T-cell (primary cell): ENCODE measurements at places on chromosomes 4 and X.
A peak's percentile ranks its signal among the peaks of the same experiment; 100 is the strongest.

GRCh38 chr4:105451346-105451745, 22.5 kb downstream of the PPA2 start:
- DNase-seq = no peak

GRCh38 chr4:111806331-111806730, 338.9 kb upstream of the FAM241A start:
- no peak for DNase-seq

GRCh38 chr4:143559757-143560147, 46.2 kb downstream of the SMARCA5 start:
- DNase-seq = peak; percentile 3

GRCh38 chrX:10172877-10173276, 16.1 kb downstream of the CLCN4 start:
- DNase-seq = no peak

DNA sequence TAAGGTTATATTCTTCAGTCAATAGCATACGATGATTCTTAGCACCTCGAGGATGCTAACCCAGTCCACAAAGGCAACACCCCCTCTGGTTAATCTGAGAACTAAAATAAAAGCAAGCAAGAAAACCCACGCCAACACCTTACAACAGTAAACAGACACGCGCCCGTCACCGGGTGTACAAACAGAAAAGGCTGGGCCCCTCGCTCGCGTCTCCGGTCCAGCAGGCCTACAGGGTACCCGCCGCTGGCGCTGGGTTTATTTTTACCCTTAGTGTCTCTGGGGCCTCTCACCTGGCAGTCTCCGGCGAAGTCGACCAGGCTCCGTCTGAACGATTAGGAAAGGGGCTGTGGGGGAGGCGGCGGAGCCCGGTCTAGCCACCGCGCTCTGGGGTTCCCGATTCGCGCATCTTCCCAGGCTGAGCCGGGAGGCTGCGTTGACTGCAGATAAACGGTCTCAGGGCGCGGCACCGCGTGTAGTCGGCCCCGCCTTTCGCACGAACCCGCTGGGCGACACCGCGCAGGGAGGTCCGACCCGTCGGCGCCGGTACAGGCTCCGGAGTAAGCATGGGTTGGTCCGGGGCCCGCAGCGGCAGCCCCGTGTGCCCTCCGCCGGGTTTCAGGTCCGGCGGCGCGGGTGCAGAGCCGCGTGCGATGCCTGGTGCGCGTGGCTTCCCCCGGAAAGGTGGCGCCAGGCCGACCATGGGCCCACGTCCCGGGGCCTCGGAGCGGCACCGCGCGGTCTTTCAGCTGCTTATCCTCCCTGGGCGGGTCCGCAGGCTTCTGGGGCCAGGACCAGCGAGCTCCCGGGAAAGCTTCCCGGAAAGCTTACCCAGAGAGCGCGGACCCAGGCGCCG, 441 bp downstream of the SLC9B2 start:
- peak; percentile 68 for DNase-seq

DNA sequence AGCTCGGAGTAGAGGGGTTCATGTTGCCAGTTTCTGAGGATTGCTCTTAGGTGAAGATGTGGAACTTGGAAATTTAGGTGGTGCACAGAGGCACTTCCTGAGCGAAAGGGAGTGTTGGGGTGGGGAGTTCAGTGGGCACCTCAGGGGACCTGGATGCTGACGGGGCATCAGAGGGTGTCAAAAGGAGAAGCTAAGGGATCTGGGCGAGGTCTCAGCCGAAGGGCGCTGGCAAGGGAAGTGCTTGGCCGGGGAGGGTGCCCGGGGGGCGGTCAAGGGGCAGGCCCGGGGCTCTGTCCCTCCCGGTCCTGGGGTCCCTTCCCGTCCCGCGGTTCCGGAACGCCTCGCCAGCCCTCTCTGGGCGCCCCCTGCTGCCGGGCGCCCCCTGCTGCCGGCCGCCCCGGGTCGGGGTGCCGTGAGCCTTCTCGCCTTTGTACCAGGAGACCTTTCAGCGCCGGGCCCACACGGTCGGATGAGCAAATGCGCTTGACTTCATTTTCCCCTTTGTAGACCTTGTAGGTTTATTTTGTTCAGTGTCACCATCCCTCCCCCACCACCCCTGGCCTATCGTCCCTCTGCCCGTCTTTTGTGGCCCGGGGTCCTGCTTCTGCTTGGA, 3.0 kb upstream of the PHOX2B start:
- no peak for DNase-seq

DNA sequence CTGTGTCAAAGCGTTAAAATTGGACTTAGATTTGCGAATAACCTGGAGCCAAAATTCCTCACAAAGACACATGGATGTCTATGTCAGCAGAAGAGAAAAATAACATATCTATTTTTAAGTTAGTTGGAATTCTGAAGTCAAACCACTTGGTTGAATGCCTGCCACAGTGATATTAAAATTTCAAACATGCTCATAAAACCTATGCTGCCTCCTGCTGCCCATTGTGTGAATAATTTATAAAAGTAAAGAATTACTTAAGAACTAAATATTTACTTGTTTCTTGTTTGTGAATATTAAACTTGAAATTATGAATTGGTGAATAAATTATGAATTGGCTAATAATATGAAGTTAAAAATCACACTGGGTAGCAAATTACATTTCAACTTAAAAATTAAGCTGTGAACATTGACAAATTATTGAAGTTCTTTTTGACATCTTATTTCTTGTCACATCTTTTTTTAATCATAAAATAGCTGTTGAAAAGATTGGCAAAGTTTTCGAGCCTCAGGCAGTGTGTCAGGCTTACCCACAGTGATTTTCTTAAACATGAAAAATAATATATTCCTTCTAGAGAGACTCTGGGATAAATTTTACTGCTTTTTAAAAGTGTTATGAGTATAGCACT, 35.4 kb downstream of the FABP2 start:
- DNase-seq = peak; percentile 21

- no peak for DNase-seq
These were observed 903.8 kb downstream of the STIM2 start for GRCh38 chr4:27764526-27764837.

DNA sequence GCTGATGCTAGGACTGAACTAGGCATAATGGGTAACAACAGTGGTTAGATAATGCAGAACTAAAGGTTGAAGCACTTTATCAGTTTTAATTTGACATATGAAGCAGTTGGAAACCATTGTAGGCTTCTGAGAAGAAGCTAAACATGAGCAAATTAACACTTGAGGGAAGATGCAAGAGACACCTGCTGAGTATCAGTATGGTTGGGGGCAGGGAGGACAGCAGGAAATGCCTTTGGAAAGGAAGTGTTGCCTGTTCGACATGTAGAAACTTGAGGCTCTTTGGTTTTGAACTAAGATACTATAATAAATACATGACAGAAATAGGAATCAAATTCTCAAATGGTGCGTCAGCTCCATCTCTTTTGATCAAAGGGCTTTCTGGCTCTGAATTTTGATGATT, 115.6 kb downstream of the FHIP1A start:
- DNase-seq = no peak

- DNase-seq = no peak
These were observed 46.7 kb upstream of the BTC start for GRCh38 chr4:74840936-74841509.

- DNase-seq = no peak
These were observed 151.0 kb downstream of the DCTD start for GRCh38 chr4:182765987-182766856.

GRCh38 chrX:132756439-132756838, 202.0 kb downstream of the HS6ST2 start:
- DNase-seq = no peak

DNA sequence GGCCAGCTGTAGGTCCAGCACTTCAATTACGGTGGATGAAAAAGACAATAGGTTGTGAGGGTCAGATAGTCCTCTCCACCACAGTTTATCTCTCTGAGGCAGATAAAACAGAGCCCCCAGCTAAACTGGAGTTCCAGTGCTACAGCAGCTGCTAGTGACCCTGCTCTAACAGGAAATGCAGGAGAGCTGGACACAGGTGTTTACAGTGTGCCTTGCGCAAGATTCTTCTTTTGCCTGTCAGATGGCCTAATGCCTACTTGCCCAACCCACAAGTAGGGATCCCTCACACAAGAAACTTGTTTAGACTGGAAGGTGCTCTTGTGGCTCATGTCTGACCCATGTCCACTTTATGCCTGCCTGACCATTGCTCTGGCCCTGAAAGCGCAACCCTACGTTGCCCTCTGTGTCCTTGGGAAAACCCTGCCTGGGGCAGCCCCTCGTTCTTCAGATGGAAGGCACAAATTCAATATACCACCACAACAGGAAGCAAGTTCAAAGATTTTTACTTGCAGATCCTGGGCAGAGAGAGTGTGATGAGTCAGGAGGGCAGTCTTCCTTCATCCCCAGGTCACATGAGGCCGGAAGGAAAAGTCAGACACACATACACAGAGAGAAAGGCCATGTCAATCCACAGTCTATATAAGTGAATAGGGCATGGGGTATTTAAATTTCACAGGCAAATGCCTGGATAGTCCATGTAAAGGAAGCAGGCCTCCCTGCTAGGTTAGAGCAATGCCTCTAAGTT, 105.1 kb upstream of the ADGRL3 start:
- DNase-seq = no peak

- DNase-seq = no peak
These were observed 40.6 kb downstream of the ARHGAP10 start for GRCh38 chr4:147772459-147772969.

DNA sequence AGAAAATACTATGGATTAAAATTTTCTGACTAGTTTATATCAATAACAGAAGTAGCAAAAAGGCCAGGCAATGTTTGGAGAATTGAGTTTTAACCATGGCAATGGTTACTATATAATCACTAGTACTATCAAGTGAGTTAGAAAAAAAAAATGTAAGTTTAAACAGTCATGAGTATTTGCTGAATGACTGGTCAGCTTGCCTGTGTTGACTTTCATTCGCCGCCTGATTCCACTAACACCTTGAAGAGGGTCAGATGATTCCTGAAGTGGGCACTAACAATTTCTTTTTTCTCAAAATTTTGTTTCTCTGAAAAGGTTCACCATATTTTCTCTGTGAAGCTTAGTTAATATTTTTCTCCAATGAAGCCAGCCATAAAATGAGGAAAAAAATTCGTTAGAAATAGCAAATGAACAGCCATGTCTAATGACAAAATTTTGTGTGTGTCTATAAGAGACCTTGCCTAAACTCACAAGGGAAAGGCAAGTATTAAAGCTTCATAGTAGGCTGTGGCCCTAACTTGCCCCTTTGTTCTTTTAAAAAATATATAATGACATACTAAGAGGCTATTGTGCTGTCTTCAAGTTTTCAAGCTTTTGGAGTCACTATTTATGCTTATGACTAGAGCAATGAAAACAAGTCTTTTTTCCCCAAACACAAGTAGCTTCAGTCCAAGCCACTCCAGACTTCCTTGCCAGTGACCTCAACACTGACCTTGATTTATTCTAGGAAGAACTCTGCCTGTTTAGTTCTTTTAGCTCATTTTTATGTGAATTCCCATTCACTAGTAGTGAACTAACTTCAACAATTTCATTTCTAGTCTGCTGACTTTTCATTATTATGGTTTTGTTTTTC, 18.4 kb upstream of the FHDC1 start:
- no peak for DNase-seq

DNA sequence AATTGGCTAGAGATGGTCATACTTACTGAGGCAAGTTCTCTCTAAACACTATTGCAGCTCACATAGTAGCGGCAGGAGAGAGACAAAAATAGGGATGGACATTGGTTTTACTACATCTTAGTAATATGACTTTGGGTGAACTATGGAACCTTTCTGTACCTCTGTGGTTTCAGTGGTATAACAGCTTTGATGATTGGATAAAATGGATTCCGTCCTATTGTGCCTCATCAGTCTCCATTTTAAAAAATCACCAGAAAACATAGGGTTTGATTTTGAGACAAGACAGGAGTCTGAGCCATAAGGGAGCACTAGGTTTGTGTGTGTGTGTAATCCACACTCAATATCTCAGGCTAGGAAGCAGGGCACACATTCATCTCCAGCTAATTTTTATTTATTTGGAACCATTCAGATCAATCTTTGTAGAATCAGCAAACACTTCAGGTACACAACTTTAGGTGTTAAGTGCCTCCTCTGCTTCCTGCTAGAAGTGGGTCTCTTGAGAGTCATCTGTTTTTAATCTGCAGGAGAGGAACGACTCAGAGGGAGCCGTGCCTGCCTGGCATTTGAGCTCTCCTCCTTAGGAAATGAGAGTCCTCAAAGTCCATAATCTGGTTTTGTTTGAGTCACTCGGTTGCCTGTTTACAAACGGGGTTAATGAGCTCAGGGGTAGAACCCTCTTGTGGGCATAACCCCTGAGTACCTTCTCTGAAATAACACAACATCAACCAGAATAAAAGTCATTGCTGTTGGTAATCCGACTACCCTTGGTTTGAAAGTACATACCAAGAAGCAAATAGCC, 238.5 kb upstream of the BOD1L1 start:
- DNase-seq = no peak

DNA sequence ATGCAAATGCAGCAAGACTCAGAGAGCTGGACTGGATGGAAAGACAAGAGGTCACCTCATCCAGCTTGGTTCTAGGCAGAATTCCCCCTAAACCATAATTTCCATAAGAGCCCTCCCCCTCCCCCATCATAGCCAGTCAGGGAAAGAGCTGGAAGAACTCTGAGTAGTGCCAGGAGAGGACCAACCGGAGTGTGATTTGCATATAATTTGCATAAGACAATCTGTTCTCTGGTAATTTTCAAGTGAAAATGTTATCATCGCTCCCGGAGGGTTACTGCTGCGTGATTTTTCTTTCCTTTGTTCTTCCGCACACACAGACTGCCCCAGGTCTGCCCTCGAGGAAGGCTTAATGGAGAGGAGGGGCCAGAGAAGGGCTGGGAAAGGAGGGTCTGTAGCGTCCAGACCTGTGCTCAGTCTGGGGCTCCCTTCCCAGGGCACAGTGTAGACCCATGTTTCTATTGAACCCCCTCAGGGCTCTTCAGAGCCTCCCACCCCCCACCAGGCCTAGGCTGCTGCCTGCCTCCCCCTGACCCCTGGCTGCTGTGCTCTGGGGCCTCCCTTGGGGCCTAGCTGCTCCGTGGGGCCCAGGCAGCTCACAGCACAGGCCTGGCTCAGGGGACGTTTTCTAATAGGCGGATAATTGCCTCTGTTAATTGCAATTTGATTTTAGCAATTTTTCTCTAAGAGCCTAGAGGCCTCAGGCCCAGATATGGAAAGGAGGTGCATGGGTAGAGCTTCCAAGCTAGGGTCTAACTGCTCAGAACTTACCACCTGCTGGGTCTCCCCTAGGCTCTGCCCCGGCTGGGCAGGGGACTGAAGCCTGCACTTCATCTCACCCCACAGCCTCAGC, 90.4 kb upstream of the PJA1 start:
- no peak for DNase-seq

GRCh38 chr4:158819942-158820786, 51.3 kb downstream of the FNIP2 start:
- no peak for DNase-seq

GRCh38 chr4:154120006-154120676, 331.3 kb upstream of the SFRP2 start:
- DNase-seq = no peak

GRCh38 chrX:29935455-29935854, 279.9 kb upstream of the MAGEB2 start:
- DNase-seq = no peak
